ENCODE measurements at places on chromosomes 5 and 9. TPM values are rescaled to one million over a fixed set of nuclear protein-coding genes. Genes with fewer than 3 reads are reported as not detected.

- DNase-seq: no peak
These were observed 31.8 kb upstream of the RAPGEF1 start for GRCh38 chr9:131771646-131772045.

FBXO38 gene
- total RNA-seq: 38.7 TPM

- DNase-seq: no peak
These were observed 29.3 kb upstream of the CRB2 start for GRCh38 chr9:123326662-123327093.

GRCh38 chr5:66553916-66554575, 42.1 kb upstream of the MAST4 start:
- no peak for DNase-seq

- no peak for DNase-seq
These were observed 505.0 kb downstream of the ELAVL2 start for GRCh38 chr9:23321049-23321448.

DNA sequence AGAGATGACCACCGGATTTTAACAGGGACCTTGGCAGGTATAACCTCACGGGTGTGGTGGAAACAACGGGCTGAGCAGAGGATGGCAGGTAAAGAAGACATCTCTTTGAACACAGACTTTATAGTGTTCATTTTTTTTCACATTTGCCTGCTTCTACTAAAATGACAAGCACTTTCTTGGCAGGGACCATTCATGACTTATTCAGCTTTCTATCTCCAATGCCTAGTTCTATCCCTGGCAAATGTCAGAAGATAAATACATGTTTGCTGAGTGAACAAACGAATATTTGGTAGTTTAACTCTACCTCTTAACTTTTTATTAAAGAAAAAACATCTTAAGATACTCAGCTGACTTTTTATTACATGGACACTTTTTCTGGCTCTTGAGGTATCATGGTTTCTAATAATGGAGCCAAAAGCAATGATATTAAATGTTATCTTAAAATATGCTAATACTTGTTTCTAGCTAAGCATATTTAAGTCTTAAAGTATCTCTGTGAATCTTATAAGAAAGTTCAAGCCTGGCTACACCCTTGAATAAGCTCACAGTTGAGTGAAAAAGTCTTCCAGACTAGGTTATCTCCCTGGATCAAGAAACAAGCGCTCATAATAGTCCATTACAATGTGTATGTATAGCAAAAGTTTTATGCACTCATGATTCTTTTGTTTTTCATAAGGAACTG, 8.5 kb downstream of the ELL2 start:
- no peak for DNase-seq

DNA sequence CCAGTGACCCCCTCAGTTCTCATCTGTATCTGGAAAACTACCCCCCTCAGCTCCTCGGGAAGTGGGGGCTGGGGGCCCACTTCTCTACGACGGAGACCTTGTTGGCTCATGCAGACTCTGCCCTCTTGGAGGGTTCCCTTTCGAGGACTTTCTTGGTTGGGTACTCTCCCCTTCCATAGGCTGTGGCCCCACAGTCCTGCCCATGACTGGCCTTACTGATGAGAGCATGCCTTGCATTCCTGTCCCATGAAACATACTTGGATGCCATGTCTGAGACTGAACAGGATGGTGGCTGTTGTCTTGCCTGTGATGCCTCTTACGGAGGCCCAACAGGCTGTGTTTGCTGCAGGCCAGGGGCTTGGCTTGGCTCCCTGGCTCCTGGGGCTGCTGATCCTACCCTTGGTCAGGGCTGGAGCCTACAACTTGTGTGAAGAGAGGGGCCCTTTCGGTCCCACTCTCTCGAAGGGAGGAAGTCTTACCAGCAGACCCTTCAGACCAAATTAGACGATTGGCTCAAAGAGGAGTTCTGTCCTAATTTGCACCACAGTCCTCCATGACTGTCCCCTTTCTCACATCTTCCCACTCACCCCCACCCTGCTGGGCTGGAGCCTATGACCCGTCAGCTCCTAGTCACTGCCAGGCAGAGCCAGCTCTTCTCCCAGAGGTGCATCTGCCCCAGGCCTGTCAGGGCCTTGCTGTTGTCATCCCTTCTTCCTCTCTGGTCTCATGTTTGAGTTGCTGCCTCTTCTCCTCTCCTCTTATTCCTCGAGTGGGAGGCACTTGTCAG, 109.9 kb downstream of the CACNA1B start:
- no peak for DNase-seq

- DNase-seq: peak; percentile 60
These were observed 2.1 kb upstream of the NFIB start for GRCh38 chr9:14315875-14316601.

DNA sequence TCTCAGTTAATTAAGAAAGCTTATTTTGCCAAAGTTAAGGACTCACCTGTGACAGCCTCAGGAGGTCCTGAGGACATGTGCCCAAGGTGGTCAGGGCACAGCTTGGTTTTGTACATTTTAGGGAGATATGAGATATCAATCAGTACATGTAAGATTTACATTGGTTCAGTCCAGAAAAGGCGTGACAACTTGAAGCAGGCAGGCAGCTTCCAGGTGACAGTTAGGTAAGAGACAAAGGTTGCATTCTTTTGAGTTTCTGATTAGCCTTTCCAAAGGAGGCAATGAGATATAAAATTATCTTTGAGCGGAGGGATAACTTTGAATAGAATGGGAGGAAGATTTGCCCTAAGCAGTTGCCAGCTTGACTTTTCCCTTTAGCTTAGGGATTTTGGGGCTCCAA, 47.8 kb downstream of the SLC1A1 start:
- DNase-seq: no peak

DNA sequence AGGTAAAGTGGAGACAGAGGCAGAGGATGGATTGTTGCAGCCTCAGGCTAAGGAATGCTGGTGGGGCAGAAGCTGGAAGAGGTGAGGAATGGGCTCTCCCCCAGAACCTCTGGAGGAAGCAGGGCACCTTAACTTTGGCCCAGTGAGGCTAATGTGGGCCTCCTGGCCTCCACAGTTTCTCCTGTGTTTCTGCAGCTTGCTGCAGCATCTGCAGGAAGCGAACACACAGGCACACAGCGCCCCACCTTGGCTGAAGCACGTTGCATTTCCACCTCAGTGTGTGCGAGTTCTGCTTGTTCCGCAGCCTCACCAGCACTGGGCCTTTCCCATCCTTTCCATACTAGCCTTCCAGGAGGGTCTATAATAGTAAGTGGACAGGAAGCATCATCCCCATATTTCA, 27.2 kb upstream of the ASS1 start:
- no peak for DNase-seq

B4GALT7 gene
- total RNA-seq: 58.2 TPM

PAIP2 gene
- 136 TPM for total RNA-seq

DNA sequence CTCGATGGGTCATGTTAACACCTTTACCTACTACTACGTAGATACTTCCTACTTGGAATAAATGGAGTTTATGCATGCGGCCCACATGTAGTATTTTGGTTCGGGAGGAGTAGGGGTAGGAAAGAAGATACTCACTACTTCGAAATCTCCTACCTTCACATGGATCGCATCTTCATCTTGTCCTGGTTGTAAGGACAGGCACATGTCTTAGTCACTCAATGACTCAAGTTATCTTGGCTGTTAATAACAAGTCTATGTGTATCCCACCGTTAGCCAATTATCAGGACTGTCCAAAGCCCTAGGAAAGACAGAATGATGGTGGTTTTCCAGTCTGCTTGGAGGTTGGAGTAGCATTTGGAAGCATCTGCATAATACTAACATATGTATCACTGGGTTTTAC, 24.1 kb downstream of the CMYA5 start:
- no peak for DNase-seq

DNA sequence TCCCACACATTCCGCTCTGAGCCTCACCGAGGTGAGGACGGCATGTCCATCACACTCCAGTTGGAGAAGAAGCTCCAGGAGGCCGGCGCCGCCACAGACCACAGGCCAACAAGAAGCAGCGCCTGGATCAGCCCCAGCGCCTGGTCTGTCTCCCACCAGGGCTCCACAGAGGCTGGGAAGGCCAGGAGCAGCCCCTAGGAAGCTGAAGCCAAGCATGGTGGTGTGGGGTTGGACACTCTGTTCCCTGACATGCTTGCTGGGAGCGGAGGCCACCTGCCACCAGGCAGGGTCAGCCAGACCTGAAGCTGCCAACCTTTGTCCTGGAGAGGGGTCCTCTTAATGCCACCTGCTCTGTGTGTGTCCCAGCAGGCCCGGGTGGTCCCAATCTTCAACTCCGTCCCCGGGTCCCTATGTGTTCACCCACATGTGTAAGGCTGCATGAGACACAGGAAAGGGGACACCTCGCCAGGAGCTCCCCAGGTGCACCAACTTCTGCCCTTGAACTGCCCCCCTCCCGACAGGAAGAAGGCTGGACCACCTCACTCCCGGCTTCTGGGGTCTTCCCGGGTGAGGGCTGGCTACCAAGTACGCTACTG, 140.1 kb upstream of the PPP1R26 start:
- DNase-seq: no peak

- no peak for DNase-seq
These were observed 45.9 kb downstream of the TEK start for GRCh38 chr9:27154908-27155307.

- DNase-seq: no peak
These were observed 4.3 kb downstream of the SURF2 start for GRCh38 chr9:133360400-133361393.

DNA sequence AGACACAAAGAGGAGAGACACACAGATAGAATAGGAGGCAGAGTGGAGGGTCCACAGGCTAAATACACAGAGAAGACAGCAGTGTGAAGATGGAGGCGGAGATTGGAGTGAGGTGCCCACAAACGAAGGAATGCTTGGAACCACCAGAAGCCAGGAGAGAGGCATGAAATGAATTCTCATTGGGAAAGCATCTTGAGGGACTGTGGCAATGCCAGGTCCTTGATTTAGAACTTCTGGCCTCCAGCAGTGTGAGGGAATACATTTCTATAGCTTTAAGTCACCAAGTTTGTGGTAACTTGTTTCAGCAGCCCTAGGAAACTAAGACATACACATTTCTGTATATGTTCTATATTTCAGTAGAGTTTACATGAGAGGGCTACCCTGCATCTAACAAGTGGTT, 396.6 kb upstream of the ZNF608 start:
- no peak for DNase-seq

DNA sequence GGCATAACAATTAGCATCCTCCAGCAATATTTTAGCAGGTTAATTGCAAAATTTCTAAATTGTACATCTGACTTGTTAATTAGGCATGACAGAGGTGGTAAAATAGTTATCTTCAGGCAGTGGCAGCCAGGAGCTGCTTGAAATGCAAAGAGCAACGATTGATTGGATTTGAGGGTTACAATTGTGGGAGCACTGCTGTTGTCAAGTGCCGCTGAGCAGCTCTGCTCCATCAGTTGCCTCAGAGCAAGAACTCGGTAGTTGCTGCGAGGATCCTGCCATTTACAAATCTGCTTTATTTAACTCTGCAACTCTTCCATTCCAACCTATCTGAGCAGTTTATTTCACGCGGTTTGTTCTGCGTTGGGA, 12.6 kb downstream of the PBX3 start:
- DNase-seq: no peak

- no peak for DNase-seq
These were observed 310.6 kb downstream of the NDUFS4 start for GRCh38 chr5:53871050-53871449.

DNA sequence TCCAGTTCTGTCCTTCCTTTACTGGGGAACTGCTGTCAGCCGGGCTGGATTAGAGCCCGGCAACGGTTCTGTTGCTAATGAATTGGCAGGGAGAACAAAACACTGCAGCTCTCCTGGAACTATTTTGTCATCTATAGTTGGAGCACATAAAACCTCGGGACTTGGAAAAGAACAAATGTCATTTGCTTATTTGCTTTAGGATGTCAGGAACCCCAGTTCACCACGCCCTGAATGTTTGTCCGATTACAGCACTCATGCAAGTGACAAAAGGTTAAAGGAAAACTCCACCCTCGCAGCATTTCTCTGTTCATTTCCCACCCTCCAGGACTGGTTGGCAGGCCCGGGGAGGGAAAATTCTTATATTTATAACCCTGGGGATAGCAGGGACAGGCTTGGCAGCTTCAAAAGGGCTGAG, 66.4 kb upstream of the PLPP1 start:
- peak; percentile 86 for DNase-seq

GRCh38 chr9:113997610-113998009, 80.5 kb downstream of the AMBP start:
- no peak for DNase-seq

- DNase-seq: no peak
These were observed 174.7 kb downstream of the FBXL7 start for GRCh38 chr5:15674716-15675115.

- DNase-seq: no peak
These were observed 45.2 kb upstream of the ANKRD55 start for GRCh38 chr5:56278335-56278753.

DNA sequence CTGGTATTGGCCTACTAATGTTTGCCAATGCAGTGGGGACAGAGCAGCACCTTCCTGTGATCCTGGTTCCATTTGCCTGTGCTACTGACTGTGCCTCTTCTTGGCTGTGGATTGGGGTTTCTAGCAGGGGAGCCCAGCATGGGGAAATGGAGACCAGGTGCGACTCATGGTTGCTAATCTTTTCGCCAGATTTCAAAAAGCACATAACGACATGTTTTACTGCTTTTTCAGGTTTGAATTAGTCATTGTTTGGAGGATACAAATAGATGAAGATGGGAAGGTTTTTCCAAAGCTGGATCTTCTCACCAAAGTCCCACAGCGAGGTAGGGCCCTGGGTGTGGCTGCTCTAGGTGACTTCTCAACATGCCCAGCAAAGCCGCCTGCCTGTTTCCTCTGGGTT, 57.6 kb downstream of the IPPK start:
- DNase-seq: no peak

IRX2 gene
- total RNA-seq: 0.11 TPM

DNA sequence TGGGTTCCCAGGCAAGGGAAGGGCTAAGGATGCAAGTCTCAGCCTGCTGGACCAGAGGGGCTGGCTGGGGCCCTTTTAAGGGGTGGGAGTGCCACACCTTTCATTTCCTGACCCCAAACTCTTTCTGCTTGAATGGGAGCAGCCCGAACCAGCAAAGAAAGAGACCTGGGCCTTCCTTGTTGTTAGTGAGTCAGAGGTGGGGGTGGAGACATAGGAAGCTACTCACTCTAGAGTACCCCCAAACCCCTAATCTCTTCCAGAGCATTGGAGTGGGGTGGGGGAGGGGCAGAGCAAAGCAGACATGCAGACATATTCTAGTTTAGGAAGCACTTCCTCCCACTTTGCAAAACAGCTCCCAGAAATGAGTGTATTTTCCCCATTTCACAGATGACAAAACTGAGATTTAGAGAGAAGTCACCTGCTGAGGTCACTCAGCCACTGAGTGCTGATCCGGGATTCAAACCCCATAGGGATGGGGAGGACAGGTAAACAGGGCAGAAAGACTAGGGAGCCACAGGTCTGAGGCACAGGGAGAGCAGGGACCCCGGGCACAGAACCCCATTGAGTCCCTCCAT, 6.0 kb upstream of the AQP3 start:
- no peak for DNase-seq

SMC2 gene
- 4.3 TPM for total RNA-seq

Data from adrenal gland (tissue), 19 donors.